ENCODE measurements at places on chromosomes 11 and 22.
A peak's percentile ranks its signal among the peaks of the same experiment; 100 is the strongest.

DNA sequence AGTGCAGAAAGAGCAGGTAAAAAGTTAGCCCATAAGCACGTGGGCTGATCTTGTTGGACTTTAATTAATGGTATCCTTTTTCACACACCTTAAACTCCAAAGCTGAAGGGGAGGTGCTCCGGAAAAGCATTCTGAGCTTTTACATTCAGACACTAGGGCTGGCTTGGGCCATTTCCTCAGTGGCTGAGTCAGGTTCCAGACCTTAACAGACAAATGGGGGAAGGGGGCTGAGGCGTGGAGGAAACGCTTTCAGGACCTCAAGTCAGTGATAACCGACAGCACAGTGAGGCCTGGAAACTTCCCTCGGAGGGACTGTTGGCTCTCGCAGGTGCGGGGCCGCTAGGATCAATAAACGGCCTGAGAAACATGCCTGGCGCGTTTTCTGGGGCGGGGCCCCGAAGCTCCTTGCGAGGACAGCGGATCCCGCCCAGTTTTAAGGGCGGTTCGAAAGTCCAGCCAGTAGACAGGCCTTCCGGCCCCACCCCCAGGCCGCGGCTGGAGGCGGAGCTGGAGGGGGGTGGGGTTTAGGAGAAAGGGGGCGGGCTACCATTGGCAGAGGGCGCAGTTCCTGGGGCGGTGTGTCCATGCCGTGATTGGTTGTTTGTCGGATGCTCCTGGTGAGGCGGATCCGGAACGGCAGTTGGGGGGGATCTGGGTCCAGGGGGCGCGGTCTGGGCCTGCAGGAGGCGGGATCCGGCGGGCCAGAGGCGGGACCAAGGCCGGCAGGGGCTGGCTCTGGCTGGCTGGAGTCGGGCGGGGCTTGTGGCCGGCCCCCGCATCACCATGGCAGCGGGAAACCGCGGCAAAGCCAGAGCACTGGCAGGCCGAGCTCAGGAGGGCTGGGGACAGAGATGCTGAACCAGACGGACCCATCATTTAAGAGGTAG lies 8.0 kb downstream of the C11orf52 start:
- peak; percentile 97 for DNase-seq

DNA sequence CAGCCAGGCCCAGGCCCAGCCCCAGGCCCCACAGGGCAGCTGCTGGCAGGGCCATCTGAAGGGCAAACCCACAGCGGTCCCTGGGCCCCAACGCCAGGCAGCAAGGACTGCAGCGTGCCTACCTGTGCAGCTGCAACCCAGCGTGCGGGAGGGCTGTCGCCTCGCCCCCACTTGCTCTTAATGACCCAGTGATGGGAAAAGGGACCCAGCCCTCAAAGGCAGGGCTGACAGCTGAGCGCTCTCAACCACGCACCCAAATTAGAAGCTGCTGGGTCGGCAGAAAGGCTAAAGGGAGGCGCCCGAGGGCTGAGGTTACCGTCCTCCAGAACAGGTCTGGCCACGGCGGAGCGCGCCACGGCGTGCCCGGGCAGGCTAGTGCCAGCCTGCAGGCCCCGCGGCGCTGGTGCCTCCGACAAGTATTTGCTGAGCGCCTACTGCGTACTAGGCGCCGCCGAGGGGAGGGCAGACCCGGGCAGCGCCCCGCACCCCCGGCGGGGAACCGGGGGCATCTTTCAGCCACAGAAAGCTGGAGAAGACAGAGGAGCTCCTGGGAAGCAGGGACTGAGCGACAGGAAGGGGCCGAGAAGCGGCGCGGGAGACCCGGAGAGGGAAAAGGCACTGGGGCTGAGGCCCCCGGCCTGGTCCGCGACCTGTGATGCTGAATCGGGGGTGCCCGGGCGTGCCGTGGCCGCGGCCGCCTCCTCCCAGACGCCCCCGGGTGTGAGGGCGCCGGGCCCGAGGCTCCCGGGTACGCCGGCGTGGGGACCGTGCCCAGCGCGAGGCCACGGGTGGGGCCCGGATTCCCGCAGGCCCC lies 773 bp downstream of the HRAS start:
- peak; percentile 52 for DNase-seq

GRCh38 chr11:115084231-115084630 lies 405.9 kb downstream of the NXPE2 start:
- no peak for DNase-seq

- peak; percentile 1 for DNase-seq
These were observed 378.8 kb downstream of the DCDC1 start for GRCh38 chr11:30990625-30991296.

- no peak for DNase-seq
These were observed 17.9 kb downstream of the ALKBH3 start for GRCh38 chr11:43898574-43898973.

- peak; percentile 29 for DNase-seq
These were observed 4.6 kb downstream of the WT1 start for GRCh38 chr11:32430568-32431381.

GRCh38 chr22:31526270-31526669 lies 29.9 kb downstream of the SFI1 start:
- no peak for DNase-seq

- no peak for DNase-seq
These were observed 26.9 kb upstream of the CYB5R3 start for GRCh38 chr22:42676059-42676607.

DNA sequence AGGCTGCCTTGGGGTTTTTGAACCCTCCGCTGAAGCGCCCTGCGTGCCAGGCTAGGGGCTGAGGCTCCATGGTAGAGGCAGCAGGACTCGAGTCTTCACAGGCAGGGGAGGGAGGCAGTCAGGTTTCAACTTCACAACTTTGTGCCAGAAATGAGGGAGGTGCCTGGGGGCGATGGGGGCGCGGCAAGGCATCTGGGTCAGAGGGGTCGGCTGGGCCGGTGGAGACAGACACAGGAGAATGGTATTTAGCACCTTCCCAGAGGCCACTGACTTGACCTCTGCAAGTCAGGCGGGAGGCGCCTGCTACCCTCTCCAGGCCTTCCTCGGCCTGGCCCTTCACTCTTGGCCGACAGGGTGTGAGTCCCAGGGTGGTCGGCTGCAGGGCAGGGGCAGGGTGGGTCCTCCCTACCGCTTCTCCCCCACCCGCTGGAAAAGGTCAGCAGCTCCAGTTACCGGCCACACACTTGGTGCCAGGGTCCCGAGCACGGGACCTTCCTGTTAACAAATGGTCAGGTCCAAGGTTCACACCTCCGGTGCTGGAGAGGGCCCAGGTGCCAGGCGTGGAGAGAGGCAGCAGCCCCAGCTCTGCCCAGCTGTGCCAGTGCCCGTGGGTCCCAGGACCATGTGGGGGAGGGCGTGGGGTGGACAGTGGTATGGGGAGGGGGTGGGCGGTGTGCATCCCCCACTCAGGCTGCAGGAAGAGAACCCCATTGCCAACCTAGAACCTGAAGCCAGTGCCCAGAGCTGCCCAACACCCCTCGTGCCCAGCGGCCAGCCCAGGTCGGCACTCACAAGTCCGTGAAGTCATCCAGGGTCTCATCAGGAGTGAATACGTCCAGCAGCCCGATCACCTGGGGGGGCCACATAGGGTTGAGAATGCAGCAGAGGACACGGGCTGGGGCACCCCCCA lies 3.8 kb downstream of the MAPK12 start:
- DNase-seq, result no peak

GRCh38 chr11:83311701-83312100 lies 25.5 kb upstream of the CCDC90B start:
- DNase-seq, result no peak

- DNase-seq, result no peak
These were observed 1.3 kb downstream of the HEPN1 start for GRCh38 chr11:124920356-124920755.

GRCh38 chr11:118006153-118006534 lies 19.9 kb downstream of the IL10RA start:
- no peak for DNase-seq

GRCh38 chr11:68224606-68225005 lies 11.5 kb upstream of the KMT5B start:
- DNase-seq, result no peak

DNA sequence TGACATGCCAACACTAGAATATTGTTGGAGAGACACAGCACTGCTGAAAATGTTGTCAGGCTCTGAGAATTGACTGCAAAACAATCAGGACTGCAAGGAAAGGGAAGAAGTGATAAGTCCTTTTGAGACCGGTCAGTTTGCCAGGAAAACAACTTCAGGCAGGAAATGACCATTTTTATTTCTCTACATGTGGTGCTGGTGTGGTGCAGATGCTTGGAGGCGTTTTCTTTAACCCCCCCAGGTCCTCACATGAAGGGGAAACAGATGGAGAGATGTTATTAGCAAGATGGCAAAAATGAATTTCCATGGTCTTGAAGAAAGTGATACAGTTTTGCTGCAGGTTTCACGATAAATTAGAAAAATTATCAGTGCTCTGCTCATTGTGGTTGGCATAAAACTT lies 5.7 kb downstream of the AP2A2 start:
- no peak for DNase-seq

DNA sequence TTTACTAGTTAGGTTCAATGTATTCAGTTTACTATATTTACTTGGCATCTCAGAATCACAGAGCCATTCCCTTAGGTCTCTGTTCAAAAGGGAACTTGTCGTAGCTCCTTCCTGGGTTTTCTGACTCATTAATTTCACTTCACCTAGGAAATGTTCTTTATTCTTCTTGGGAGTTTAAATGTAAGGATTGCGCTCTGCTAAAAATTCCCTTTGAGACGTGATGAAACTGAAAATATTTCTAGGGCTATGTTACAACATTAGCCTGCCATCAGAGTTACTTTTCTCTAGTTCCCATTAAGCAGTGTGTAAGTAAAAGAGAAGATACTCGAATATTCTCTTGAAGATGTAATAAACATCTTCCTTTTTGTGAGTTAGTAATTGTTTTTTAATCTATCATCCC lies 209.5 kb downstream of the CASP12 start:
- no peak for DNase-seq

- DNase-seq, result no peak
These were observed 176.9 kb downstream of the MN1 start for GRCh38 chr22:27624705-27625104.

DNA sequence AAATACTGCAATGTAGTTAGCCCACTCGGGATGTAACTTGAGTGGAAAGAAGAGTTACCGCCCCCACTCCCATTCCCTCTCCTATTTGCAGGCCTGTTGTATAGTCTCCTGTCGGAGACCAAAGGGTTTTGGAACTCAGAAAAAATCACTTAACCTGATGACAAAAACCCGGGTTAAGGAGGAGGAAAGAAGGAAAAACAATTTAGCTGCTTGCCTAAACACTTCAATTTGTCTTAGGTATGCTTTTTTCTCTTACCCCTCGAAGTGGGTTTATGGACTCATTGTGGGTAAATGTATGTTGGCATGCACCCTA lies 2.2 kb downstream of the YAP1 start:
- DNase-seq, result no peak

GRCh38 chr22:17120281-17120680 lies 879 bp downstream of the TMEM121B start:
- peak; percentile 49 for DNase-seq

DNA sequence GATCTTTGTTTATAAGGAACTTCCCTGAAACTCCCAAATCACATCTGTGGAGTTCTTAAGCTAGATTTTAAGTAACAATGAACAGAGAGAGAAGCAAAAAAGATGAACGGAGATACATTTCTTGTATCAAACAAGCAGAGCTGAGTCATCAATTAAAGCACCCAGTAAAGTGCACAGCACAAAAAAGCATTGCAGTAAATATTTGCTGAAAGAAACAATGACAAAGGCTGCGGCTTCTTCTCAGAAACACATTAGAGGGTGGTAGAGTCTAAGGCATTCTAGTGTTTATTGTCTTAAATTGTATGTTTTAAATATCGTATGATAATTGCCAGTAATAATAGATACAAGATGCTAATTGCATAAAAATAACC lies 941.6 kb upstream of the CHORDC1 start:
- DNase-seq, result no peak

DNA sequence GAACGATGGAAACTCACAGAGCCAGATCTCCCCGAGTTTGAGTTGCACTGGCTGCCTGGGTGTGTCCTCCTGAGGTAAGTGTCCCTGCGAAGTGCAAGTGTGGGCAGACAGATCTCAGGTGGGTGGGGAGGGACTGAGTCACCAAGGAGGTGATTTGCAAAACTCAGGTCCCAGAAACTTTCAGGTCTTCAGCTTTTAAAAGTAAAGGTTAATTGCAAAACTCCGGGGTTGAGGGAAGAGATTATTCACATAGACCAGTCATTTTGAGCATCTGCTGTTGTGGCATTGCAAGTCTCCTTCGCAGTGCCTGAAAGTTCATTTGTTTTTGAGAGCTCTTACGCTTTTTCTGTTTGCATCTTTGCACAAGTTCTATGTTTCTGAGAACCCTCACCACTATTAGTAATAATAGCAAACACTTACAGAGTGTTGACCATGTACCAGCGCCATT lies 7.1 kb downstream of the CD44 start:
- DNase-seq, result no peak

- DNase-seq, result no peak
These were observed 86.2 kb downstream of the ZNRF3 start for GRCh38 chr22:28969401-28970168.

- no peak for DNase-seq
These were observed 62.5 kb upstream of the SUSD2 start for GRCh38 chr22:24118689-24119384.

DNA sequence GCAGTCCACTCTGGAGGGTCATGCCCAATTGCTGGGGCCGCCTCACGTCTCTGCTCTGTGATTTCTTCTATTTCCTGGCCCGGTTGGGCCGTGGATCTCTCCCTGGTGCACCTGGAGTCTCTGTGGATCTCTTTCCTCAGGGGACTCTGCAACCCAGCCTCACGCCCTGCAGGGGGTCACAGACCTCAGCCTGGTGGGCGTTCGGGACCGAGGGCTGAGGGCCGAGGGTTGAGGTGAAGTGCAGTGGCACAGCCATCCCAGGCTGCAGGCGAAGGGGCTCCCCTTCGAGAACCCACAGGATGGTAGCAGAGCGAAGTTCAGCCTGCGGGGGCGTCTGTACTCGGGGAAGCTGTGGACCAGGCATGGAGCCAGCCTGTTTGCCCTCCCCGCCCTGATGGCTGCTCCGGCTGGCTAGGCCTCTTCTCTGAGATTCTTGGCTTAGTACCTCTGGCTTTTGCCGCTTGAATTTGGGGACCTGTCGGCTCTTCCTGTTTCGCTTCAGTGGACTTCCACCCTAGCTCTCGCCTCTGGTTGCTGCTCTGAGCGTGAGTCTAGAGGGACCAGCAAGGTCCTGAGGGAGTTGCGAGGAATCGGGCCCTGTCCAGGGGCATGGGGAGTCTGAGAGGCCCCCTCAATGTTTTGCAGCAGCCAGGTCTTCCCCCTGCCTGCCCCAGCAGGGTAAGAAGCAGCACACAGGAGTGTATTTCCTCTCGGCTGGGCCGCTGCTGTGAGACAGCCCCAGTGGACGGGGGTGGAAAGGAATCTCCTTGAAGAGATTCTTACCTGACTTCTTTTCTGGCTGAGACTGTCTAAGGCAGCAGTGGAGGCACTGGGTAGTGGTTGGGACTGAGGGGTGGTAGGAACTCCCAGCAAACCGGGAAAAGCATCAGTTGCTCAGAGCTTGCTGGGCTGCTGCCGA lies 140.8 kb downstream of the TBC1D22A start:
- DNase-seq, result no peak

GRCh38 chr22:25777870-25778269 lies 35.9 kb downstream of the MYO18B start:
- peak; percentile 55 for DNase-seq
